ENCODE measurements at places on chromosomes 11 and 22. TPM values are rescaled to one million over a fixed set of nuclear protein-coding genes. Genes with fewer than 3 reads are reported as not detected.

CTTN gene
- total RNA-seq = 197 TPM

ST14 gene
- 55.3 TPM for total RNA-seq

TUB gene
- total RNA-seq = 8.6 TPM

TTC36 gene
- not detected for total RNA-seq

DNA sequence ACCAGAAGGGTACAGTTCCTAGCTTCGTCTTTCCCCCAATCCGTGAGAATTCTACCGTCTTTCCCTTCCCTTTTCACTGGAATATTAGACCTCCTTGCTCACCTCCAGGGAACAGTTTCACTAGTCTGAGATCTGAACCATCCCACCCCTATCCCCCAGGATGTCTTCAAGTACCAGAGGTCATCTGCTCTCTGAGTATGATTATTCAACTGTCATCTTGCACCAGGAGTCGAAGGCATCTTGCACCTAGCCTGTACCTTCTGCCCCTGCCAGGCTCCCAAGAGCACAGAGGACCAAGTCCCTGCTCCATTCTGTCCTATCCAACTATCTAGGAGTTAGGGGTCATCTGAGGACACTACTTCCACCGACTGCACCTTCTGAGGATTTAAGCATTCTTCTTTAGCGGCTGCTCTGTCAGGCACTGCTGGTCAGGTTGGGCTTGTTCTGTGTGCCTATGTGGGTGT is 804 bp downstream of the ACER3 start:
- peaks cover 25% of the 10 kb centered on the region for H3K4me1 ChIP-seq
- H3K4me3 ChIP-seq = peak overlapping the region; percentile 77
- peak overlapping the region; percentile 88 for H3K27ac ChIP-seq
- no peaks in the 10 kb centered on the region for H3K36me3 ChIP-seq
- H3K27me3 ChIP-seq = no peaks in the 10 kb centered on the region

DNA sequence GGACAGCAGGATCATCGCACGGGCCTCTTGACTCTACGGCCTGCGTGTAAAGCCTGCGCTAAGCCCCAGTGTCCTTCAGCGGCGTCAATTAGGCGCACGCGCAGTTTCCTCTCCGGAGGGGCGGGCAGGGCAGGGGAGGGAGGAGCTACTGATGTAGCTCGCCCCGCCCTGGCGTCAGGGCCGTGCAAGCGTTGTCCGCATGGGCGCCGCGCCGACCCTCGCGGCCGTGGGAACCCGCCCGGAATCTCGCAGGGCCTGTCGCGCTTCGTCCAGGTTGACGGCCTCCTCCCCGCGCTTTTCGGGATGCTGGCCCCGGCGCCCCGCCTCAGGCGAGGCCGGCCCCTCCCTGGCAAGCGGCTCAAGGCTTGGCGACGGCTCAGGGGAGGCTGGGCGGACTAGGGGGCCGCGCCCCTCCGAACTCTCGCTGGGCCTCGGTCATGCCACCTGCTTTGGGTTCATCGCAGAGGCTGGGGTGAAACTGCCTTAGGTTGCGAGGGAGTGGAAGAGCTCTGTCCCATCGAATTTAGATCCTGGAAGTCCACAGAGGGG is 61.1 kb downstream of the ST3GAL4 start:
- no peak overlapping the region for H3K4me3 ChIP-seq
- H3K4me1 ChIP-seq = peaks cover 26% of the 10 kb centered on the region
- H3K27ac ChIP-seq = peak overlapping the region; percentile 19
- peak; percentile 88 for DNase-seq
- H3K36me3 ChIP-seq = no peaks in the 10 kb centered on the region
- no peaks in the 10 kb centered on the region for H3K27me3 ChIP-seq

GRCh38 chr11:121652971-121653370 is 200.2 kb upstream of the SORL1-AS1 start:
- H3K27ac ChIP-seq = no peak overlapping the region
- H3K27me3 ChIP-seq = no peaks in the 10 kb centered on the region
- no peaks in the 10 kb centered on the region for H3K36me3 ChIP-seq
- no peak overlapping the region for H3K4me3 ChIP-seq
- H3K4me1 ChIP-seq = peaks cover 11% of the 10 kb centered on the region

GRCh38 chr11:19163617-19164016 is 38.2 kb downstream of the CSRP3 start:
- H3K27me3 ChIP-seq = no peaks in the 10 kb centered on the region
- H3K36me3 ChIP-seq = no peaks in the 10 kb centered on the region
- peaks cover 8% of the 10 kb centered on the region for H3K4me1 ChIP-seq
- no peak for DNase-seq
- no peak overlapping the region for H3K27ac ChIP-seq

GRCh38 chr11:93746101-93746500 is 4.6 kb downstream of the C11orf54 start:
- H3K4me1 ChIP-seq = peaks cover 42% of the 10 kb centered on the region
- no peaks in the 10 kb centered on the region for H3K36me3 ChIP-seq
- H3K4me3 ChIP-seq = no peak overlapping the region
- H3K27ac ChIP-seq = peak overlapping the region; percentile 9

DNA sequence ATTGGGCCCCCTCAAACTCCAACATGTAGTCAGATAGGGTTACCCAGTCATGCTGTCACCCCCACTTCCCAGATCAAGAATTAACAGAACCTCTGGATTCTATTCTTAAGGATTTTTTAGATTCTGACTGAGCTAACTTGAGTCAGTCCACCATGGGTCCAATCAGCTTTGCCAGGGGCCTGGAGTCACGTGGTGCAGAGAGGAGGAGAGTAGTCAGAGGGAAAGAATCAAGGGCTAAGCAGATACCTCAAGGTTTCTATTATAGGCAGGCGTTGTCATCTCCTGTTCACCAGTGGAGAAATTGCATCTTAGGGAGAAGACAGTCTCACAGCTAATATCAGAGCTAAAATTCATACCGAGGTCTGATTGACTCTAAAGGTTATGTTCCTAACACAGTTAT is 28.2 kb downstream of the FZD4 start:
- no peaks in the 10 kb centered on the region for H3K36me3 ChIP-seq
- no peaks in the 10 kb centered on the region for H3K27me3 ChIP-seq
- H3K4me3 ChIP-seq = no peak overlapping the region
- H3K27ac ChIP-seq = no peak overlapping the region
- H3K4me1 ChIP-seq = peaks cover 28% of the 10 kb centered on the region

DNA sequence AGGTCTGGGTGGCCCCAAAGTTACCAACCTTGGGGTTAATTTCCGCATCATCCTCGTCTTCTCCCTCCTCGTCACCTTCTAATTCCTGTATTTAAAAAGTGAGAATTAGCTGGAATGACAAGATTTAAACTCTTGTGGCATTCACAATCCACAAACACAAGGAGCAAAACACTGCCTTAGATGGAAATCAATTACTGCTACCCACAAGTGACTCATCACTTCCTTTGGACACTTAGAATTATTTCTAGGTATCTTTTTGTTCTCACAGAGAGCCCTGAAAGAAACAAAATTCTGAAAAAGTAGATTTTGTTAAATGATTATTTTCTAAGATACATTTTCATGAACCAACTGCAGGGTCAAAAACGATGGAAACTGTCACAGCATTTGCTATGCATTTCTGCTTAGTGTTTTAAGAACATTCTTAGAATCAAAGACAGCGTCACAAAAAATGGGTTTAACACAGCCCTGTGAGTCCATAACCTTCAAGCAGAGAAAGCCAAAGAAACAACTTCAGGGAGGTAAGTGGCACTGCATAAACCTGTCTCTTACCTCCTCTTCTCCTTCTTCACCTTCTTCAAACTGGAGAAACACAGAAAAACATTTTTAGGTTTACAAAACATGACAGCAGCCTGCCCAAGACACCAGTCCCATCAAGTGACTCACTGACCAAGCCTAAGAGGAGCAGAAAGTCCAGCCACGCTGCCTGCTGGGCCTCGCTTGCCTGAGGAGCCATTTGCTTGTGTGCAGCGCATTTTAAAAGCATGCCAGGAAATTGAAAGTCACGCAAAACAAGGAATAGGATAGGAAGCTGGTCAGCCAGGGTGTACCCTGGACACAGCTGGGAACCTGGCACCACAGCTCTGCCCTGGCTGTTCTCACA is 22.3 kb upstream of the PHLDA2 start:
- no peak overlapping the region for H3K27ac ChIP-seq
- no peak for DNase-seq
- no peak overlapping the region for H3K4me3 ChIP-seq
- H3K27me3 ChIP-seq = no peaks in the 10 kb centered on the region
- peaks cover 30% of the 10 kb centered on the region for H3K36me3 ChIP-seq

- peaks cover 12% of the 10 kb centered on the region for H3K4me1 ChIP-seq
- H3K36me3 ChIP-seq = no peaks in the 10 kb centered on the region
- no peak for DNase-seq
- no peak overlapping the region for H3K27ac ChIP-seq
- H3K27me3 ChIP-seq = no peaks in the 10 kb centered on the region
- no peak overlapping the region for H3K4me3 ChIP-seq
Measured at GRCh38 chr11:13135385-13136271, 126.5 kb downstream of the RASSF10 start.

DNA sequence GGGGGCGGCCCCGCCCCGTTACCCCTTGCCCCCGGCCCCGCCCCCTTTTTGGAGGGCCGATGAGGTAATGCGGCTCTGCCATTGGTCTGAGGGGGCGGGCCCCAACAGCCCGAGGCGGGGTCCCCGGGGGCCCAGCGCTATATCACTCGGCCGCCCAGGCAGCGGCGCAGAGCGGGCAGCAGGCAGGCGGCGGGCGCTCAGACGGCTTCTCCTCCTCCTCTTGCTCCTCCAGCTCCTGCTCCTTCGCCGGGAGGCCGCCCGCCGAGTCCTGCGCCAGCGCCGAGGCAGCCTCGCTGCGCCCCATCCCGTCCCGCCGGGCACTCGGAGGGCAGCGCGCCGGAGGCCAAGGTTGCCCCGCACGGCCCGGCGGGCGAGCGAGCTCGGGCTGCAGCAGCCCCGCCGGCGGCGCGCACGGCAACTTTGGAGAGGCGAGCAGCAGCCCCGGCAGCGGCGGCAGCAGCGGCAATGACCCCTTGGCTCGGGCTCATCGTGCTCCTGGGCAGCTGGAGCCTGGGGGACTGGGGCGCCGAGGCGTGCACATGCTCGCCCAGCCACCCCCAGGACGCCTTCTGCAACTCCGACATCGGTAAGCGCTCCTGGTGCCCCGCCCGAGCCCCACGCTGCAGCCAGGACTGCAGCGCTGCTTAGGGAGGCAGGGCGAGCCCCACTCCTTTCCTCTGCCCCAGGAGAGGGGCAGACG is at the start of gene TIMP3:
Gene TIMP3 (plus strand): TSS at position 169 of the 700 bp plus-strand sequence. CDS start 297 bp downstream, at position 466.
- H3K27me3 ChIP-seq = no peaks in the 10 kb centered on the region
- no peaks in the 10 kb centered on the region for H3K36me3 ChIP-seq
- H3K27ac ChIP-seq = no peak within 1 kb of the TSS
- DNase-seq = peak; percentile 54
- H3K4me3 ChIP-seq = no peak within 1 kb of the TSS

- no peaks in the 10 kb centered on the region for H3K36me3 ChIP-seq
- H3K27me3 ChIP-seq = no peaks in the 10 kb centered on the region
- H3K27ac ChIP-seq = no peak overlapping the region
- DNase-seq = no peak
- no peak overlapping the region for H3K4me3 ChIP-seq
- no peaks in the 10 kb centered on the region for H3K4me1 ChIP-seq
Measured at GRCh38 chr11:91421641-91422040, 803.0 kb upstream of the FAT3 start.

DNA sequence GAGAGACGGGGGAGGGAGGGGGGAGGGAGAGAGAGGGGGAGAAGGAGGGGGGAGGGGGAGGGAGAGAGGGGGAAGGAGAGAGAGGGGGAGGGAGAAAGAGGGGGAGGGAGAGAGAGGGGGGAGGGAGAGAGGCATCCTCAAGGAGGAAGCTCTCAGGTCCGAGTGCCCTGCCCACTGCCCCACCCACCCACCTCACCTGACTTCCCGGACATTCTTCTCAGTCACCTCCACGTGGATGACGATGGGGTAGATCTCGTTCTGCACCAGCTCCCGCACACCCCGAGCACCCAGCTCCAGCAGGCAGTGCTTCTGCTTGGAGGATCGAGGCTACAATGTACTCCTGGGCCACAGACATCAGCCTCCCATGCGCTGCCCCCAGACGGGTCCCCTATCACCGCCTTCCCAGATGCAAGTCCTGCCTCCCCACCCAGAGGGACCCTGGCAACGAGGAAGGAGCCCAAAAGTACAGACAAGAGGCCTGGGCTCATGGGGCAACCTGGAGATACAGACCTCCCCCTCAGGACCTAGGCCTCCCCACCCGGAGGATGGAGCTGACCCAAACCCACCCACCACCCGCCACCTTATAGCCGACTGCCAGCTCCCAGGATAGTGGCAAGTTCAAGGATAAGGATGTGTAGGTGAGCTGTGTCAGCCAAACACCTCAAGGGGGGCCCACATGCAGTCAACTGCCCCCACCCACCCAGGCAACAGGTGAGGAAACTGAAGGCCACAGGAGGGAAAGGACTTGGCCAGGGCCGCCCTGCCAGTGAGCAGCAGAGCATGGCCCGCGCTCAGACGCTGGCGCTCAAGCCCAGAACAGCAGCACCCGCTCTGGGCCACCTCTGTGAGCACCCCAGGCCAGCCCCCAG is 5.6 kb upstream of the MFNG start:
- H3K27me3 ChIP-seq = no peaks in the 10 kb centered on the region
- no peak overlapping the region for H3K27ac ChIP-seq
- H3K4me1 ChIP-seq = peaks cover 2% of the 10 kb centered on the region
- no peaks in the 10 kb centered on the region for H3K36me3 ChIP-seq
- no peak for DNase-seq

DNA sequence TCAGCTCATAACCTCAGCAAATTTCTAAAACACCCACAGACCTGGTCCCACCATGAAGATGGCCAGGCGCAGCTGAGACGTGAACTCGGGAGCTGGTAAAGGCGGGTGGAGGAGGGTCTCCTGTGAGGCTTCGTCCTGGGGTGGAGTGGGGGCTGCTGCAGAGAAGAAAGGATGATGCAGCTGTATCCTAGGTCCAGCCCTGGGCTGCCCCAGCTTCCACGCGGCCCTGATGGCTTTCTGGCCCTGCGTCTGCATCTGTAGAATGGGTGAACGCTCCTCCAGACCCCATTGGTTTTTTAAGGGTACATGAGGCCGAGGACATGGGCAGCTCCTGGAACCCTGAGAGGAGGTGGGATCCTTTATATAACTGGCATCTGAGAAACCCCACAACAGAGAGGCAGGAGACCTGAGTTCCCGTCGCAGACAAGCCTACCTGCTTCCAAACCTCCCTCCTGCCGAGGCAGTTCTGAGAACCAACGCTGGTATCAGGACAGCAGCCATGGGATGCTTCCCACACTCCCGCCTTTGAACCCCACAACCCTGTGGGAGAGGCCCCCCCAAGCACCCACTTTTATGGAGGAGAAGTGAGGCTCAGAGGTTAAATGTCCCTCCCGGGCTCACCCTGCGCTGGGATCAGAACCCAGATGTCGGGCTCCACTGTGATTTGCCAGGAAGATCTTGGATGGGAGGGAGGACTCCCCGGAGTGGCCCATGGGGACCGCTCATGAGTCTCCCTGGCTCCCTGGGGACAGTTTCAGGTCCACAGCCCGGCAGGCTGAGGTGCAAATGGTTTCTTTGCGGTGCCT is 55.2 kb upstream of the FGF3 start:
- H3K4me3 ChIP-seq = no peak overlapping the region
- H3K4me1 ChIP-seq = no peaks in the 10 kb centered on the region
- H3K27me3 ChIP-seq = no peaks in the 10 kb centered on the region
- no peak overlapping the region for H3K27ac ChIP-seq

DNA sequence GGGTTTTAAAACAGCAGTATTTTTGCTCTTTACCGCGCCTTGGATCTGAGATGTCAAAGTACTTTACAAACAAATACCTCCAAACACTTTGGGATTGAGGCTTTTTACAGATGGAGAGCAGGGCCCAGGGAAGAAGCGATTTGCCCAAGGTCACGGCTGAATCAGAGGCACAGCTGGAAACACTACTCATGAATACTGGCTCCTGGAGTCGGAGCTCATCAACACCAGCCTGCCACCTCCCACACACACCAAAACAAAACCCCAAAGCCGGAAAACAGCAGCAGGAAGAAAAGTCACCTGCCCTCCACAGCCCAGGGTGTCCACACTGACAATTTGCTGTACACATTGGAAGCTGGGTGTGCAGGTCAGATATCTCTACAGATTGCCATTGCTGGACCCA is 339.4 kb downstream of the CADM1 start:
- no peak overlapping the region for H3K27ac ChIP-seq
- H3K4me3 ChIP-seq = no peak overlapping the region
- no peaks in the 10 kb centered on the region for H3K4me1 ChIP-seq
- no peaks in the 10 kb centered on the region for H3K27me3 ChIP-seq
- H3K36me3 ChIP-seq = no peaks in the 10 kb centered on the region
